Naive B cell (primary cell): ENCODE measurements at places on chromosomes 4 and X. TPM values are rescaled to one million over a fixed set of nuclear protein-coding genes. Genes with fewer than 3 reads are reported as not detected.
A peak's percentile ranks its signal among the peaks of the same experiment; 100 is the strongest.

The ADH7 gene
- polyA plus RNA-seq, result not detected

The RHOXF2 gene
- polyA plus RNA-seq, result 0.11 TPM

The FHL1 gene
- polyA plus RNA-seq, result 4.5 TPM

The SLITRK4 gene
- polyA plus RNA-seq, result not detected

The HSFX2 gene
- polyA plus RNA-seq, result 0.30 TPM

The CFP gene
- 1.7 TPM for polyA plus RNA-seq

The MECP2 gene
- polyA plus RNA-seq, result 11.8 TPM

The PPEF2 gene
- not detected for polyA plus RNA-seq

DNA sequence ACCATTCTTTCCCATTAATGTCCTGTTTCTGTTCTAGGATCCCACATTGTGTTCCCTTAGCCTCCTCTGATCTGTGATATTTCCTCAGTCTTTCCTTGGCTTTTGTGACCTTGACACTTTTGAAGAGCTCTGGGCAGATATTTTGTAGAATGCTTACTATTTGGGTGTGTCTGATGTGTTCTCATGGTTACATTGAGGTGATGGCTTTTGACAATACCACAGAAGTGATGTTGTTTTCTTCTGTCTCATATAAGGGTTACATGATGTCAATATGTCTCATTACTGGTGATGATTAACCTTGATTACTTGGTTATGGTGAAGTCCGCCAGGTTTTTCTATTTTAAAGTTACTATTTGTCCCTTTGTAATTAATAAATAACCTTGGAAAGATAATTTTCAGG, 183.7 kb downstream of the SOWAHB start:
- H3K4me1 ChIP-seq, result peaks cover 13% of the 10 kb centered on the region
- H3K27ac ChIP-seq, result no peak overlapping the region
- no peaks in the 10 kb centered on the region for H3K36me3 ChIP-seq

GRCh38 chr4:47483745-47484144, 1.3 kb upstream of the ATP10D start:
- H3K4me3 ChIP-seq, result peak overlapping the region; percentile 97
- no peak for DNase-seq
- peaks cover 45% of the 10 kb centered on the region for H3K4me1 ChIP-seq

- no peak overlapping the region for H3K27ac ChIP-seq
- H3K27me3 ChIP-seq, result no peaks in the 10 kb centered on the region
- no peak overlapping the region for H3K4me3 ChIP-seq
- DNase-seq, result no peak
Observed at GRCh38 chr4:81106150-81106549, 75.6 kb downstream of the BMP3 start.

- H3K27me3 ChIP-seq, result no peaks in the 10 kb centered on the region
- H3K27ac ChIP-seq, result no peak overlapping the region
- no peak for DNase-seq
- no peaks in the 10 kb centered on the region for H3K36me3 ChIP-seq
- H3K4me1 ChIP-seq, result no peaks in the 10 kb centered on the region
Observed at GRCh38 chrX:85378461-85378860, 1.0 kb downstream of the POF1B start.

GRCh38 chr4:124526331-124526730, 186.2 kb downstream of the ANKRD50 start:
- no peak overlapping the region for H3K27ac ChIP-seq
- H3K36me3 ChIP-seq, result no peaks in the 10 kb centered on the region
- H3K4me1 ChIP-seq, result no peaks in the 10 kb centered on the region
- peaks cover 4% of the 10 kb centered on the region for H3K27me3 ChIP-seq
- DNase-seq, result no peak
- H3K4me3 ChIP-seq, result no peak overlapping the region

DNA sequence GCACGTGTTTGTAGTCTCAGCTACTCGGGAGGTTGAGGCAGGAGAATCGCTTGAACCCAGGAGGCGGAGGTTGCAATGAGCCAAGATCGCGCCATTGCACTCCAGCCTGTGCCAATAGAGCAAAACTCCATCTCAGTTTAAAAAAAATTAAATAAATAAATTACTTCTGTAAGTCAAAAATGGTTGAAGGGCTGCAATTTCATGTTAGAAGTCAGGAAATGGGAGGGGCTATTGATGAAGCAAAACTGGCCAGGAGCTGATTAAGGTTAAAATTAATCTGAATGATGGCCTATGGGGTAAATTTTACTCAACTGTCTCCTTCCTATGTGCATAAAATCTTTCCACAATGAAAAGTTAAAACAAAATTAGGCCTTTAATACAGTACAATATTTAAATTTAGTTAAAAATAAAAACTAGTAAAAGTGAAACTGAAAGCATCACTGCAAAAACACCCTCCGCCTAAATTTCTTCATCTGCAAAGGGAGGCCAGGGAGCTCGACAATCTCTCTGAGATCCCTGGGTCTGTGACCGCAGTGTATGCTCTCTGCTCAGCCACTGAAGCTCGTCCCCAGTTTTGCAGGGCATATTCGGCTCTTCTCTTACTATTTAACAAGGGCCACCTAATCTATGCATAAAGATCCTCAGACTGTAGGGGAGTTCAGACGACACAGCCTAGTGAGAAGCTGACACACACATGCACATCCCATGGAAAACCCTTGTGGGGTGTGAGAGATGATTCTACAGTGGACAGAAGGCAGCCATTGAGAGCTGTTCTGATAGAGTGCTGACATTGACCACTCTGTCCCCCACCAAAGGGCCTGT, 57.2 kb downstream of the IRF2 start:
- peaks cover 10% of the 10 kb centered on the region for H3K36me3 ChIP-seq
- peak overlapping the region; percentile 75 for H3K27ac ChIP-seq
- peak overlapping the region; percentile 78 for H3K4me3 ChIP-seq
- DNase-seq, result peak; percentile 41

GRCh38 chr4:184357772-184358171, 116.6 kb downstream of the IRF2 start:
- DNase-seq, result no peak
- H3K27me3 ChIP-seq, result no peaks in the 10 kb centered on the region
- no peak overlapping the region for H3K27ac ChIP-seq
- peaks cover 7% of the 10 kb centered on the region for H3K36me3 ChIP-seq
- peaks cover 34% of the 10 kb centered on the region for H3K4me1 ChIP-seq

DNA sequence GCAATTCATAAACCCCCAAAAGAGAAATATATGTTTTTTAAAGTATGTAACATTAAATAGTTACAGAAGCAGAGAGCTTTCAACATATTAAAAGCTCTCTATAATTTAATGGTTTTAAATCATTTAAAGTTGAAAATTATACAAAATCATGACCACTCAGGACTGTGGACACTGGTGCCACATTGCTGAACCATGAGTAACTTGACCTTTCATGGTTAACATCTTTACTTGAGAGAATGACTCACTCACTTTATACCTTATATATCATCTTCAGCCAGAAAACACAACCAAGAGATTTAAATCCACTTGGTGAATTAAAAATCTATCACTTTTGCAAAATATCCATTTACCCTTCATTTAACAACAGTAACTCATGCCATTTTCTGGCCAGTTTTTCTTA, 584.3 kb upstream of the SMIM31 start:
- no peaks in the 10 kb centered on the region for H3K36me3 ChIP-seq
- H3K27ac ChIP-seq, result no peak overlapping the region
- DNase-seq, result no peak
- no peaks in the 10 kb centered on the region for H3K4me1 ChIP-seq
- H3K27me3 ChIP-seq, result no peaks in the 10 kb centered on the region
- H3K4me3 ChIP-seq, result no peak overlapping the region

- H3K36me3 ChIP-seq, result peaks cover 8% of the 10 kb centered on the region
- no peaks in the 10 kb centered on the region for H3K27me3 ChIP-seq
- DNase-seq, result no peak
- H3K4me3 ChIP-seq, result no peak overlapping the region
- H3K4me1 ChIP-seq, result no peaks in the 10 kb centered on the region
Observed at GRCh38 chr4:72496119-72496518, 72.9 kb downstream of the ADAMTS3 start.

GRCh38 chrX:43008356-43008755, 230.4 kb upstream of the PPP1R2C start:
- peaks cover 9% of the 10 kb centered on the region for H3K4me1 ChIP-seq
- no peak overlapping the region for H3K4me3 ChIP-seq
- H3K36me3 ChIP-seq, result no peaks in the 10 kb centered on the region

DNA sequence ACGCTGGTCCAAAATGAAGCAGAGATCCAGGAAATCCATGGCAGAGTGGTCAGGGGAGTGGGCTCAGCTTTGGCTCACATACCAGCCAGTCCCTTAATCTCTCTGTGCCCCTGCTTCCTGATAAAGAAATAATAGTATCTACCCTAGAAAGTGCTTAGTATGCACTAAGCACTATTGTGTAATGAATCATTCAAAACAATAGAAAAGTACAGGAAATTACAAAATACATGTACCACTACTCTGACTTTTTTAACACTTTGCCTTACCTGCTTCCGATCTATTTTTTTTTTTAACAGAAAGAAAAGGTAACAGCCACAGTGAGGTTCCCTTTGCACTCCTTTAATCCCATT, 49.9 kb downstream of the TBC1D9 start:
- H3K27ac ChIP-seq, result no peak overlapping the region
- H3K27me3 ChIP-seq, result no peaks in the 10 kb centered on the region
- H3K4me1 ChIP-seq, result peaks cover 70% of the 10 kb centered on the region
- no peak overlapping the region for H3K4me3 ChIP-seq

DNA sequence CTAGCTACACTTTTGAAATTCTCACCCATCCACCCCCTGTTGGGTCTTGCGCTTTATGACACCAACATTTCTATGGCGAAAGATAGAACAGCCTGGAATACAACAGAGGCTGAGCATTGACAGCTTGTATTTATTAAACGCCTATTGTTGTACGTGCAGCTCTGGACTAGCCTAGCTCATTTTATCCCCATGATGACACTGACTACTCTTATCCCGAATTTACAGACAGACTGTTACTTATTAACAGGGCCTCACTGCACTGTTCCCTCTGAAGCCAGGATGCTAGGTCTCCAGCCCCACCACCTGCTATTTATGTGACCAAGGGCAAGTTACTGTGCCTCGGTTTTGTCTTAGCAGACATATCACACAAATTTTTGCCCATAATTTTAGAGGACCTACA, 1.0 kb upstream of the RFC1 start:
- peaks cover 7% of the 10 kb centered on the region for H3K36me3 ChIP-seq
- peak overlapping the region; percentile 93 for H3K27ac ChIP-seq
- no peak for DNase-seq
- H3K4me1 ChIP-seq, result peaks cover 37% of the 10 kb centered on the region

- DNase-seq, result no peak
- H3K27ac ChIP-seq, result no peak overlapping the region
- no peaks in the 10 kb centered on the region for H3K36me3 ChIP-seq
- no peaks in the 10 kb centered on the region for H3K4me1 ChIP-seq
Observed at GRCh38 chrX:133364865-133365264, 50.4 kb downstream of the GPC4 start.

DNA sequence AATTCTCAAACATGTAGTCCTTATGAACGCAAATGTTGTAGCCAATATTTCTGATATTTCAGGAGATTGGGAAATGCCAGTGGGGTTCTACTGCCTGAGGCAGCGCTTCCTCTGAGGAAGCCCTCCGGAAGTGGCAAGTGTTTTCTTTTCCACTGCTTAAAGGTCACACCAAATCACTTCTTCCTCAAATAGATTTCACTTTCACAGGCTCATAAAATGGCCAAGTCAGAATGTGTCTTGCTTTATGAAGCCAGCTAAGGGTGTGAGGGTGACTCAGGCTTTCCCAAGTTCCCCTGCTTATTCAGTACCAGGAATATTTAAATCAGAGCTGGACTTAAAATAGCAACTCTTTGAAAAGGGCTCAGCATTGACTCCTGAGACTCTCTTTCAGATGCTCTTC, 514.2 kb upstream of the DIPK2B start:
- H3K27ac ChIP-seq, result no peak overlapping the region
- H3K4me1 ChIP-seq, result peaks cover 24% of the 10 kb centered on the region
- DNase-seq, result peak; percentile 3
- H3K4me3 ChIP-seq, result no peak overlapping the region
- no peaks in the 10 kb centered on the region for H3K36me3 ChIP-seq

GRCh38 chrX:378443-378842, 8.3 kb downstream of the PPP2R3B start:
- no peak for DNase-seq
- H3K4me3 ChIP-seq, result no peak overlapping the region
- H3K4me1 ChIP-seq, result peaks cover 29% of the 10 kb centered on the region
- H3K36me3 ChIP-seq, result peaks cover 5% of the 10 kb centered on the region
- peaks cover 14% of the 10 kb centered on the region for H3K27me3 ChIP-seq

- H3K27me3 ChIP-seq, result no peaks in the 10 kb centered on the region
- H3K27ac ChIP-seq, result no peak overlapping the region
- H3K4me1 ChIP-seq, result no peaks in the 10 kb centered on the region
- no peaks in the 10 kb centered on the region for H3K36me3 ChIP-seq
- no peak for DNase-seq
- no peak overlapping the region for H3K4me3 ChIP-seq
Observed at GRCh38 chr4:176729489-176729888, 63.2 kb downstream of the VEGFC start.

GRCh38 chr4:122588453-122589238, 32.2 kb downstream of the IL21 start:
- peaks cover 30% of the 10 kb centered on the region for H3K27me3 ChIP-seq
- no peaks in the 10 kb centered on the region for H3K36me3 ChIP-seq
- no peak overlapping the region for H3K27ac ChIP-seq
- no peak for DNase-seq
- H3K4me3 ChIP-seq, result no peak overlapping the region

DNA sequence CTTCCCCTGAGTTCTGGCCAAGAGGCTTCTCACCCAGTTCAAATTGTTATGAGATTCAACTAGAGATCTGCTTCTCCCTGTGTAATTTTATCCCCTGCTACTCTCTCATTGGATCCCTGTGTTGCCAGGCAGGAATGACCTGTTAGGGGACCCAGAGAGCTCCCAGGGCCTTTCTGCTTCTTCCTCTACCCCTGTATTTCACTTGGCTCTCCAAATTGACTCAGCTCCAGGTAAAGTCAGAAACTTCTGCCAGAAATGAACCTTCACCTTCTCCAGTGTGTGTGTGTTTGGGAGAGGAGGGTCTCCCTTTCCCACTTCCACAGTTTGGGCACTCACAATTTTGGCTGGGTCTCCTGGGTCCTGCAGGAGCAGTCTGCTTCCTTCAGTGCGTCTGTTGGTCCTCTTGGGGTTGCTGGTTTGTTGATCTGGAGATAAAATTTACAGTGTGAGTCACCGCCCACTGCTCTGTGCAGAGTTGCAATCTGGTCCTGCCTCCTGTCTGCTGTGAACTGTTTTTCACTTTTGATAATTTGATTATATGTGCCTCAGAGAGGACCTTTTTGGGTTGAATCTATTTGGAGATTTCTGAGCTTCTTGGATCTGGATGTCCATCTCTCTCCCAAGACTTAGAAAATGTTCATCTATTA, 112.4 kb upstream of the EDA2R start:
- DNase-seq, result no peak
- no peaks in the 10 kb centered on the region for H3K4me1 ChIP-seq
- H3K27me3 ChIP-seq, result no peaks in the 10 kb centered on the region
- no peak overlapping the region for H3K4me3 ChIP-seq
- no peaks in the 10 kb centered on the region for H3K36me3 ChIP-seq

DNA sequence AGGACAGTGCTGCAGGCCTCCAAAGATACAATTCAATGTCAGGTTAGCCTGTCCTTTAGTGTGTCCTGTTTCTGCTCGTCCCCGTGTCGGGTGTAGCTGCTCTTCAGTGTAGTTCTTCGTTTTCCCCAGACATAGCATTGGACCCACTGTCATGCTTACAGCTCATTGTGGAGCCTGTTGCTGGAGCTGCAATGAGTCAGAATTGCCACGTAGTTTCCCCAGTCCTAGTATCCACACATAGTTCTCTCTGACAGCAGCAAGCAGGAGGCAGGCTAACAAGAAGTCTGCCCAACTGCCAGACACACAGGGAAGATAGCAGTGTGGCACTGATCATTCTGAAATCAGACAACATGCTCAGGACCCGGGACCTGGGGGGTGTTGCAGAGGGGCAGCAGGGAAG, 49.2 kb downstream of the MOSPD2 start:
- H3K4me3 ChIP-seq, result no peak overlapping the region
- H3K36me3 ChIP-seq, result no peaks in the 10 kb centered on the region
- no peaks in the 10 kb centered on the region for H3K4me1 ChIP-seq
- no peak for DNase-seq
- H3K27me3 ChIP-seq, result no peaks in the 10 kb centered on the region
